ENCODE measurements at places on chromosomes 1 and 21. TPM values are rescaled to one million over a fixed set of nuclear protein-coding genes. Genes with fewer than 3 reads are reported as not detected.
A peak's percentile ranks its signal among the peaks of the same experiment; 100 is the strongest.

The DMBX1 gene
- total RNA-seq, result not detected

DNA sequence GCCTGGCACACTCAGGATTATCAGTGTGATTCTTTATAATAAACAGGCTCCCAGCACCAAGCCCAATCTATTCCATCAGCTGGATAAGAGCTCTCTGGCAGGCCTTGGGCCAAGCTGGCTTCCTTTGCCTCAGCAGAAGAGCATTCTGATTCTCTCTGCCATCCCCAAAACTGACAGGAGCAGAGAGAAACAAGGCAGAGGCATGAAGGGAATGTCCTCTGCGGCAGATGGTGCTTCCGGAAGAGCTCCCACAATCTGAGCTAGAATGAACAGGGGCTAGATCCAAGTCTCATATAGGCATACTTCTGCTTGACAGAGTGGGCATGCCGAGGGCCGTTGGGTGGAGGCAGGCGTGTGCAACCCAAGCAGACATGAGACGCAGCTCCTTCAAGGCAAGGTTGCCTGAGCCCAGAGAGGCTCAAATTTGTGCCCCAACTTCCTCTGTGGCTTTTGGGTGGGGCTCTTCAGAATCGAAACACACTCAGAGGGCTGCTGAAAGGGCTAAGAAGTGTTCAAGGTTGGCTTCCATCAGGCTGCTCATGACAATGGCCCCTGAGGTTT, 4.0 kb downstream of the CAPN2 start:
- H3K4me1 ChIP-seq, result peaks cover 51% of the 10 kb centered on the region
- DNase-seq, result no peak
- no peak overlapping the region for H3K4me3 ChIP-seq

The RAB42 gene
- total RNA-seq, result 5.1 TPM

DNA sequence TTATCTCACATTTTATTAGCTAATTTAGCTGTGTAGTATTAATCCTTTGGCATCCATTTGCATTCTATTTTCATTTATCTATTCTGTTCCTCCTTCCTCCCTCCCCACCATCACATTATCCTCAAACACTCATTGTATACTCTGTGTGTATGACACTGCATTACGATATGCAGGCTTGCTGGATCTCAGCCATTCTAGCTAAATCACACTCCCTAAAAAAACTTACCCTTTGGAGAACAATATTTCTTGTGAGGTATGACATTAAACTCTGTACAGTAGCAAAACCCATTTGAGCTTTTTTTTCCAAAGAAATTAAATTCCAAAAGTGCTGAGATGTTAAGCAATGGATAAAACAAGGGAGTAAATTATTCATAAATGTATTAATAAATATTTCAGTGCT, 11.4 kb upstream of the RAB3GAP2 start:
- H3K4me3 ChIP-seq, result no peak overlapping the region
- H3K4me1 ChIP-seq, result peaks cover 4% of the 10 kb centered on the region

DNA sequence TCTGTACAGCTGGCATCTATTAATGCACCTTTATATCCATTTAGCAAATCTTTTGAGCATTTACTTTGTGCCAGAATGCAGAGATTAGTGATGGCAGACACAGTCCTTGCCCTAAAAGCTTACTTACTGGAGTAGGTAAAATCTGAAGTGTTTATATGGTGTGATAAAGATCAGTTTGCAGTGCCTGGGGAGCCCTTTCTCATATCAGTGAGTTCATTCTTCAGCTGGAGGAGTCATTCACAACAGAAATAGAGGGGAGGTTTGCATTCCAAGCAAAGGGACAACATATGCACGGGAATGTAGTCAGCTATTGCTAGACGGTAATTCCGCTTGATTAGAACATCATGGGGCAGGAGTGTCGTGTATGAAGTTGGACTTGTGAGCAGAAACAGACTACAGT, 8.4 kb downstream of the SLC35F3 start:
- no peaks in the 10 kb centered on the region for H3K36me3 ChIP-seq
- H3K4me1 ChIP-seq, result peaks cover 3% of the 10 kb centered on the region
- no peak for DNase-seq
- H3K27me3 ChIP-seq, result peaks cover 65% of the 10 kb centered on the region
- H3K27ac ChIP-seq, result no peak overlapping the region

DNA sequence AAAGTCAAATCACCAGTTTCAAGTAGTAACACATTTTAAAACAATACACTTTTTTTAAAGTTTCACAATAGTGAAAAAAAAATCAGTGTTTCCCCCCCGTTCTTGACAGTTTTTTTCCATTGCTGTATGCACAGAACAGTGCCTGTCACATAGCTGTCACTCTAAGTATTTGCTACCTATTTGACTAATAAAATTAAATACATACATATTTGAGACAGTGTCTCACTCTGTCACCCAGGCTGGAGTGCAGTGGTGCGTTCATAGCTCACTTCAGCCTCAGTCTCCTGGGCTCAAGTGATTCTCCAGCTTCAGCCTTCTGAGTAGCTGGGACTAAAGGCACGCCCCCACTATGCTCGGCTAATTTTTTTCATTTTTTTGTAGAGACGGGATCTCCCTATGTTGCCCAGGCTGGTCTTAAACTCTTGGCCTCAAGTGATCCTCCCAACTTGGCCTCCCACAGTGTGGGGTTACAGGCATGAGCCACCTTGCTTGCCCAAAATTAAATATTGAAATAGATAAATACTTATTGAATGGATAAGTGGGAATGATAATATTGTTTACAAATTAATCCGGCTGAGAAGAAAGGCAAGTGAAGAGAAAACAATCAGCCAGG, 12.6 kb upstream of the RHBG start:
- H3K4me1 ChIP-seq, result peaks cover 7% of the 10 kb centered on the region
- H3K4me3 ChIP-seq, result no peak overlapping the region
- H3K36me3 ChIP-seq, result no peaks in the 10 kb centered on the region
- DNase-seq, result no peak
- no peak overlapping the region for H3K27ac ChIP-seq

GRCh38 chr1:116544588-116545358, 26.1 kb downstream of the CD58 start:
- no peaks in the 10 kb centered on the region for H3K4me1 ChIP-seq
- H3K4me3 ChIP-seq, result no peak overlapping the region
- H3K27ac ChIP-seq, result no peak overlapping the region
- H3K27me3 ChIP-seq, result no peaks in the 10 kb centered on the region

DNA sequence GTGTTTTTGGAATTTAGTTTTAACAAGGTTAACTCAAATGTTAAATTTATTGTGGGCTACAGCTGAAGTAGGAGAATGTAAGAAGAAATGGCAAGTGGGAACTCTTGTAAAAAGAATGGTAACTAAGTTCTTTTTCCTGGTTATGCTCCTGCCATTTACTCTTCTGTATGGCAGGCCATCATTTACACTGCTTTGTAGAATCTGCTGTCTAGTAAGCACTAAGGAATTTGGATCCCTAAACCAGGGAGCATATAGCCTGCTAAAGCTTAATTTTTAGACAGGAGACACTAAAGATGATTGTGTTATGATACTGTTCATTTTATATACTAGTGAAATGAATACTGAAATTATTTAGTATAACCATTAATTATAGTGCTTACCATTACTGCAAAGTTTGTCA, 85.3 kb downstream of the CAMTA1 start:
- H3K27me3 ChIP-seq, result no peaks in the 10 kb centered on the region
- no peaks in the 10 kb centered on the region for H3K36me3 ChIP-seq
- no peak for DNase-seq
- no peak overlapping the region for H3K4me3 ChIP-seq

The C1orf232 gene
- total RNA-seq, result not detected

DNA sequence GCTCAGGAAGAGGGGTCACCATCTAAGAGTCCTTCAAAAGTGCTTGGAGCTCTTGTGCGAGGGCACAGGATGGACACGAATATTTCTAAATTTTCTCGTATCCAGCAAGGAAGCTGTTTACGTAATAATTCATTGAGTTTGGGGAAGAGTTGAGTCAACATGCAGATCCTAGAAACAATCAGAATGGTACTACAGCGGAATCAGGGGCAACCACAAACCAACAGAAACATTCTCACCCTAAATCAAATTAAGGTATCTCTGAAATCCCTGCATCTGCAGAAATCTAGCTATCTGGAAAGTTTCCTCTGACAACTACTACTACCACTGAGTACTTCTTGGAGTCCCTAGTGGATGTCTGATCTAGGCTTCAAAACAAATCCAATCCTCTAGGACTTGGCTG, 352.4 kb downstream of the LTN1 start:
- no peak for DNase-seq
- no peaks in the 10 kb centered on the region for H3K36me3 ChIP-seq
- peaks cover 3% of the 10 kb centered on the region for H3K4me1 ChIP-seq
- no peak overlapping the region for H3K27ac ChIP-seq

The CA14 gene
- total RNA-seq, result 3.8 TPM

DNA sequence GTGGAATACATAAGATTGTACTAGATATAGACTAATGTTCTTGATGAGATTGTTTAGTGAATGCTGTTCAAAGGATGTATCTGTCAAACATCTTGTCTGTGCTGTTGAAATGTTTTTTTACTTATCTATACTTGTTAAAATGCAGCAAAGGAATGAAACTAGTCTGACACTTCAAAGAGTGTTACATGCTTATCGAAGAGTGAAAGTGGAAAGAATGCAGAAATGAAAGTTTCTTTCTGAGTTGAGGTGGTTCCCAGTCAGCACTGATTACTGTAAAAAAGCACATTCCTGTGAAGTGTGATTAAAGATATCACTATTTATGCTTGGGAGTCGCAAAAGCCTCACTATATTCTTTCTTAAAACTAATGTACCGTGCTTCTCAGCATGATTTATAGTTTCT, 1225.2 kb downstream of the NCAM2 start:
- H3K36me3 ChIP-seq, result peaks cover 7% of the 10 kb centered on the region
- no peaks in the 10 kb centered on the region for H3K27me3 ChIP-seq
- peaks cover 39% of the 10 kb centered on the region for H3K4me1 ChIP-seq
- H3K4me3 ChIP-seq, result peak overlapping the region; percentile 16
- DNase-seq, result no peak

GRCh38 chr1:151485685-151486255, 25.4 kb upstream of the CGN start:
- no peaks in the 10 kb centered on the region for H3K4me1 ChIP-seq
- H3K36me3 ChIP-seq, result peaks cover 1% of the 10 kb centered on the region
- H3K4me3 ChIP-seq, result no peak overlapping the region
- H3K27me3 ChIP-seq, result no peaks in the 10 kb centered on the region
- DNase-seq, result no peak

GRCh38 chr1:107254306-107254705, 113.5 kb downstream of the NTNG1 start:
- H3K36me3 ChIP-seq, result no peaks in the 10 kb centered on the region
- H3K27ac ChIP-seq, result no peak overlapping the region
- no peak overlapping the region for H3K4me3 ChIP-seq

DNA sequence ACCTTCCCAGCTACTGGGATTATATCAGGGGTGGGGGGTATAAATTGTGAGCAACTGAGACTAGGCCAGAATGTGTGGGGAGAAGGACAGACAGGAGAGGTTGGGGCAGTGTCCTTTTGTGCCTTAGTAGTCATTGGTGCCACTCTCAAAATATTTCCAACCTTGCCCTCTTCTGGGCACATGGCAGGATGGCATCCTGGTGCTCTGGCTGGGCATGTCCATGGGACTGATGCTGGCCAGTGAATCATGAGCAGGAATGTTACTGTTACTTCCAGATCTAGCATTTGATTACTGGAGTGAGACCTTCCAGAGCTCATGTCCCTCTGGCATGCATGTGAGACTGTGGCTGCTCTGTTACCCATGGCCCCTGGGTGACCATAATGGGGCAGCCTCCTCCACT, 151.2 kb downstream of the MATN1 start:
- DNase-seq, result no peak
- peaks cover 55% of the 10 kb centered on the region for H3K27me3 ChIP-seq
- H3K4me3 ChIP-seq, result no peak overlapping the region
- H3K4me1 ChIP-seq, result no peaks in the 10 kb centered on the region
- H3K36me3 ChIP-seq, result no peaks in the 10 kb centered on the region
- H3K27ac ChIP-seq, result no peak overlapping the region

GRCh38 chr1:192802406-192802805, 6.4 kb upstream of the RGS2 start:
- no peaks in the 10 kb centered on the region for H3K27me3 ChIP-seq
- no peak for DNase-seq
- H3K4me1 ChIP-seq, result peaks cover 27% of the 10 kb centered on the region
- no peak overlapping the region for H3K4me3 ChIP-seq

- no peaks in the 10 kb centered on the region for H3K4me1 ChIP-seq
- H3K36me3 ChIP-seq, result peaks cover 4% of the 10 kb centered on the region
- no peak overlapping the region for H3K27ac ChIP-seq
- H3K4me3 ChIP-seq, result no peak overlapping the region
- no peak for DNase-seq
- peaks cover 6% of the 10 kb centered on the region for H3K27me3 ChIP-seq
Measured at GRCh38 chr1:210446479-210446878, 117.8 kb downstream of the HHAT start.

DNA sequence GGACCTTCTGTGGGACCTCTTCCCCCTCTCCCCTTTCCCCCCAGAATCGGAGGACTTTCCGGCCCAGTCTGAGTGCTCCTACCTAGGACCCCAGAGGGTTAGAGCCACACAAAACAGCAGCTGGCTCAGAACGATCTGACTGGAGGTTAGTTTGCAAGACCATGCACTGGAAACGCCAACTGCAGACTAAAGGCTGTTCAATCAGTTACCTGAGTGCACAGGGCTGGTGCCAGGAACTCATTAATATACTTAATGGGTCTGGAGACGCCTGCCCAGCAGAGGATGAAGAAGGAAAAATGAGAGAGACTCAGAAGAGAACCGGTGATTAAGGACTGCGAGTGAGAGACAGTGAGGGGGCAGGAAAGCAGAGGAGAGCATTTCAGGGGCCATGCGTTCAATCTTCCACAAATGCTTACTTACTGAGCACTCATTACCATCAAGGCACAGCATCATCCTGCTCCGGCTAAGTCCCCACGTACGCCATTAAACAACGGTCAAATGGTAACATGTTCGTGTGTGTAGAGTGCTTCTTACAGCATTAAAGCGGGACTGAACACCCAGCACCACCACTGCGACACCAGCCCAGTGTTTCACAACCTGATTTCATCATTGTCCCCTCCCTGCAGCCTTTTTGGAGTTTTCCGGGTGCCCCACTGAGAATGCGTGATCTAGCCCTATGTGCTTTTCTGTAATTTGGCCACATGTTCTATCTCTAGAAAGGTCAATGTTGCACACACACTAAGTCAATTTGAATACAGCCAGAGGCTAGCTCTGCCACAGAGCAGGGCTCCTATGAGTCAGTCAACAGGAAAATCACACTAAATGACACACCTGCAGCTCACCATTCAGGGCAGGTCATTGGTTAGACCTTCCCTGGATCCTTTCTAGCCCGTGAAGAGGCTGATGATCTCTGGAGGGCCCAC, 7.6 kb downstream of the ENO1 start:
- no peak overlapping the region for H3K4me3 ChIP-seq
- peaks cover 57% of the 10 kb centered on the region for H3K36me3 ChIP-seq
- peaks cover 47% of the 10 kb centered on the region for H3K4me1 ChIP-seq
- no peak for DNase-seq

DNA sequence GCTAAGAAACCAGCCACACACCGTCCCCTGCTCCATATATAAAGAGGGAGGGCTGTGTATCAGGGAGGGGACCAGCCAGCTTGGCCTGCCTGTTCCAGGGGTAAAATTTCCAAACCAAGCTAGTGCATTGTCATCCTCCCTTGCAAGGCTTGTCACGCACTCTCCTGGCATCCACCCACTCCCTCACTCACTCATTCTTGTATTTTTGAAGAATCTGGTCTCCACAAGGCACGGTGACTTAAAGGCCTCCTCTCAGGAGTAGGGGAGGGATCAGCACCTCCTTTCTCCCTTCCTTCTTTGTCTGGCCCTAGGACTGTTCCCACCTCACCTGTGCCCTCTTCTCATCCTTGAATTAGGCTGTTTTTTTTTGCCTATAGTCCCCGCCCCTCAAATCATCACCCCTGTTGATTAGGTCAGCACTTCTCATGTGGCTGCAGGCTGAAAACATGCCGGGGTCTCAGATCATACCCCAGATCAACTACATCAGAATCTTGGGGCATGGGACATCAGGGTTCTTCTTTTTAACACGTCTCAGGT, 5.0 kb downstream of the ABCA4 start:
- H3K27ac ChIP-seq, result peak overlapping the region; percentile 99
- peaks cover 89% of the 10 kb centered on the region for H3K4me1 ChIP-seq
- no peak for DNase-seq
- no peaks in the 10 kb centered on the region for H3K27me3 ChIP-seq
